Activated CD4-positive, alpha-beta T cell treated with anti-CD3 and anti-CD28 coated beads, Interleukin-2, amount 50 U/mL, for 24 hours (primary cell): ENCODE measurements at places on chromosomes 3 and 15.
A peak's percentile ranks its signal among the peaks of the same experiment; 100 is the strongest.

DNA sequence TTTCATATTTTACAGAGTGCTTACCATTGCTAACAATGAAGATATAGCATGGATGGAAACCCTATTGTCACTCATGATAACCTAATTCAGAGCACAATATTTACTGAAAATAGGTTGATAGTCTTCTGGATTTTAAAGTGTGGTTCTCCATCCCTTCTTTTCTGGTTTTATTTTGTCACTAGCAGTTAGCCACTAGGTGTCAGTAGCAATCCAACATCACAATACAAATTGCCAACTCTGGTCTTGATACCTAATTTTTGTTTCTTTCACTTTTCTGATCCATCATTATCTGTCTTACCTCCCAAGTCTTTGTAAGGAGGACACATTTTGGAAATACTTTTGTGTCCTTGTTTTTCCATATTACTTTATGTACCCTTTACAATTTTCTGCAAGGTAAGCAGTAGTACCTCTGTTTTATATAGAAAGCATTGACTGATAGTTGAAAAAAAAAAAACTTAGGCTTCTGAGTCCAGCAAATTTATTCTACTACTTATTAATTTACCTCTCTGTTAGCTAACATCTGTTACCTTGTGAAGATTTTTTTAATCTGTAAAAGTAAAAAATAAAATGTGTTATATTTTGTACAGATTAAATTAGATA is 28.3 kb upstream of the CRYBG3 start:
- peak; percentile 20 for DNase-seq

DNA sequence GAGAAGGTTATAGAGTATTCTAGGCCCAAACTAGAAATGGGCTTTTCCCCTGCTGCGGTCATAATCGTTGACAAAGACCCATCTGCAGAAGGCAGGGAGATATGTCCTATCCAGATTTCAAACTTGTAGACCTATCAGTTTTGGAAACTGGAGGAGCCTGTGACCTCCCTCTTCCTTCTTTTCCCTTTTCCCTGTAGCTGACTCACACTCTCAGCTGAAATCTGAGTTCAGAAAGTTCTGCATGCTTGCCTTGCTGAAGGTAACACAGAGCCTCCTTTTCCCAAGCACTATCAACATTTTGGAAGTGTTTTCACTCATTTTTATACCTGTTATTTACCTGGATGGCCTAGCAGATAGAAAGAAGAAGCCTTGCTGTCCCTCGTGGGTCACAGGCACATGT is 59.1 kb upstream of the PSMD6 start:
- no peak for DNase-seq

- DNase-seq, result no peak
These were observed 165.0 kb upstream of the CTDSPL start for GRCh38 chr3:37696661-37697060.

DNA sequence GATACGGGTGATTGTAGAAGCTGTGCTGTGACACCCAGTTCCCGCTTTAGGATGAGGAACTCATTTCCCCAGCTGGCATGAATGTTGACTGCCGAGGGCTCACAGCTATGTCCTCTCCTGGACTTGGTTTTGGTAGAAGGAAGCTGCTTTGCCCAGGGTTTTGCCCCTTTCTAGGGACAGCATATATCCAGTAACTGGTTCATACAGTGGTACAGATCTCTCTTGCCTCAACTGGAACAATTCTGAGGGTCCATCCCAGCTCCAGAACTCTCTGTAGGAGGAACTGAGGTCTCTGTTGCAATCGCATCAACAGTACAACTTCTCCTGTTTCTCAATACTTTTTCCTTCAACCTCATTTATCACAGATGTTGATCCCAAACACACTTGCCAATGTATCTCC is 54.5 kb upstream of the FNDC3B start:
- DNase-seq, result no peak

- DNase-seq, result no peak
These were observed 63.8 kb upstream of the XCR1 start for GRCh38 chr3:46091046-46091445.

- DNase-seq, result no peak
These were observed 99.5 kb downstream of the SQOR start for GRCh38 chr15:45734260-45734711.

DNA sequence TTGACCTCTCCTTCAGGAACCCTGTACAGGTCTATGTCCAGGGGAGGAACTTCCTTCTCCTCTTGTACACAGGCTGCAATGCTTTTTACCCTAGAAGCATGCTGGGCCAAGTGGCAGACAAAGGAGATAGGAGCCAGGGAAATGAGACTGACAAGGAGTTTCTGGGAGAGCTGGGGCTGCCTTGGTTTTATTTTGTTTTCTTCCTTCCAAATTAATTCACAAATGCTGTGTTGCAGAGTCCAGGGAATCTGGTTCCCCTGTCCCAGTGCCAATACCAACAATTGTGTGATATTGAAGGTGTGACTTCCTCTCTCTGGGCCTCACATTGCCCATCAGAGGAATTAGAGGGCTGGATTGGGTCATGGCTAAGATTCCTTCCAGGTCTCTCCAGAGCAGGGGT is 224.8 kb upstream of the PPP2R3A start:
- DNase-seq, result no peak

- DNase-seq, result no peak
These were observed 3.6 kb downstream of the WWTR1 start for GRCh38 chr3:149654188-149654601.

DNA sequence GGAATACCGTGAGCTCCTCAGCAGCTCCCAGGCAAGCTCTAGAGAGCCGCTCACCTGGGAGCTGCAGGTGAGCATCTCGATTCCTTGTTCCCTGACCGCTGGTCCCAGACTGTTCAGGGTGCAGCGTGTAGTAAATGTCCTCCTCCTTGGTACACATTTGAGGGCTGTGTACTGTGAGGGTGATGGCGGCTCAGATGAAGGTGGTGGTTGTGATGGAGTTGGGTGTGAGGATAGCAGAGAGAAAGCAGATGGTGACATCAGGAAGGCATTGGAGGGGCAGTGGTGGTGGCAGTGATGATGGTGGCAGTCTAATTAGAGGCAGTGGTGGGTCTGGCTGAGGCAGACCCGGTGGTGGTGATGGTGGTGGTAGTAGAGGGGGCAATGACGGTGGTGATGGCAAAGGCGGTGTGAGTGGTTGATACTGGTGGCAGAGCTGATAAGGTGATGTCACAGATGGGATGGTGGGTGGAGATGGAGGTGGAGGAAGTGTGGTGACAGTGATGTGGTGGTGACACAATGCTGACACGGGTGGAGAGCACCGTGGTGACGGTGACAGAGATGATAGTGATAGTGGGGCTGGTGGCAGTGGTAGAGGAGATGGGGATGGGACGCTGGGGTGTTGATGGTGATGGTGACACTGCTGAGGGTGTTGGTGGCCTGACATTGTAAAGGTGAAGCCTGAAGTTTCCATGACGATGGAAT is at the start of gene DNAJB8:
Gene DNAJB8 (minus strand): TSS at position 51 of the 702 bp plus-strand sequence. CDS start 3,645 bp downstream, outside the sequence.
- no peak for DNase-seq

- no peak for DNase-seq
These were observed 256.8 kb upstream of the RARB start for GRCh38 chr3:25171118-25171807.

- no peak for DNase-seq
These were observed 30.1 kb upstream of the ADAMTS7 start for GRCh38 chr15:78841376-78841706.

- no peak for DNase-seq
These were observed 140.9 kb downstream of the FOXP1 start for GRCh38 chr3:71442652-71443042.

DNA sequence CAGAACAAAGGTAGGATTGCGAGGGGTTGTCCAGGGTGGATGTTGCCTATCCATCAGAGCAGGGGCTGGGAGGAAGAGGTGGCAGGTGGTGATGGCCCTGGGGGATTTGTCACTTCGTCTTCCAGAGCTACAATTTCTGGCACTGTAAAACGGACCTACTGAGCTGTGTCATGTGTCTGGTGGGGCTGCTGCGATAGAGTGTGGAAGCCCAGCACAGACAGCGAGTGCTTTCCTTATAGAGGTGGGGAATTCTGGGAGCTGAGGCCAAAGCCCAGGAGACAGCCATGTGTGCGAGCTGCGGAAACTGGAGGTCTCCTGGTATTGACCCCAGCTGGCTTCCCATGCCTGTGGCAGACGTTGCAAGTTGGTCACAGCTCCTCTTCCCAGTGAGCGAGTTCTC is 61.2 kb upstream of the SEC22A start:
- no peak for DNase-seq

DNA sequence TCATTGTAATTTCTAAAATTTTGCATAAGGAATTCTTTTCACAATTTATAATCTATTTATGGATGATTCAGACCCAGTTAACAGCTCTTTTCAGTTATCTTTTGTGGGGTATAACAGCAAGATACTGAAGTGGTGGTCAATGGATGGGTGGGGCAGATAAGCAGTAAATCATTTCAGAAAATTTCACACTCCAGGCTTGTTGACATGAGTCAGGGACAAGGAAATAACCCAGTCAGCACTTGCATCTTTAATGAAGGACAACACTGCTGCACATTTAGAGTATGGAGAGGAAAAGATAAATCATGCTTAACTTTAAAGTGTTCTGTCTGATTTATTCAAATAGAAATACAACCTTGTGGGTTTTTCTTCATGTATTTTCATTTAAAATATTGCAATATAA is 181.6 kb downstream of the ROBO1 start:
- DNase-seq, result no peak

DNA sequence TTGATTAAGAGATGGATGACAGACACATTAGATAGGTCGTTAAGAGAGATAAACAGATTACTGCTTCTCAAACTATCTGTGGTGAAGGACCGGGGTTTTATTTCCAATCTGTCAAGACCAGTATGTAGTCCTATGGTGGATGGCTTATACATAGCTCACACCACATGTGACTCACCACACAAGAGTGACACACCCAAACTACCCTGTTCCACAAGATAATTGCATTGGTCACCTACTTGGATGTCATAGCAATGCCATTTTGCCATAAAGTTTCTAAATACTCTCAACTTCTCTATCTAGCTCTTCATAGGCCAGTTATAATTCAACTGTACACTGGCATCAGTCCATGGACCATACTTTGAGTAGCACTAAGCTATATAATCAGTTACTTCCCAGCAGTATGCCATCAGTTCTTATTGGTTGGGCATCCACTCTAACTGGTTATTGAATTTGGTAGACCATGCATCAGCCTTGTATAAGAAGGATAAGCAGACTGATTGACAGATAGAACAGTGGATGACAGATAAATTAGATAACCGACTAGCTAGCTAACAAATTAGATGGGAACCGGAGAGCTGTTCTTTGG is 11.6 kb downstream of the WWTR1 start:
- no peak for DNase-seq

- no peak for DNase-seq
These were observed 346.8 kb downstream of the CNTN3 start for GRCh38 chr3:74267588-74268184.

DNA sequence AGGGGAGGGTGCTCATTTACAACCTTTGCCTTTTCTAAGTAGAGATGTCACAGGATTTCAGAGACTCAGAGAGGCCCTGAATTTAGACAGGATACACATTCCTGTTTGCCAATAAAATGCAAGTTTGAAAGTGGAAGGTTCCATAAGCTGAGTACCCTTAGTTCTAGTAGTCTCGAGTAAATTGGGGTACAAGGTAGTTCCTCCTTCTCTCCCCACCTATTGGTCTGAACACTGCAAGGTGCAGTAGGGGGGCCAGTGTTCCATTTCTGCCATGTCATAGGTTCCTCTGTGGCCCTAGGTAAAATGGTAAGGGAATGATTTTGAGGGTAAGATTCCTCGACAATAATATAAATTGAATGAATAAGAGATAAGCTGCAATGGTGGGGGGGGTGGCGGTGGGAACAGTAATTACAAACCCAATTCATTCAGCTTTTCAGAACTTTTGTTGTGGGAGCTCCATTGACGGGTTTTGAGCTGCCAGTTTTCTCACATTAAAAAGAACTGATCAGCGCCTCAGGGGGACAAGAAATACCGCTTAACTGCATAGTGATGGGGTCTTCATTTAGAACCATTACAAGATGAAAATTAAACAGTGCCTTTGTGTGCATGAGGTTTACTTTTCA is 5.9 kb downstream of the SOX2 start:
- DNase-seq, result no peak

GRCh38 chr15:68000754-68001153 is 53.4 kb upstream of the PIAS1 start:
- DNase-seq, result no peak

GRCh38 chr3:5011555-5012256 is 32.5 kb downstream of the BHLHE40 start:
- no peak for DNase-seq

GRCh38 chr3:51904034-51904823 is 1.1 kb upstream of the IQCF1 start:
- DNase-seq, result no peak

- no peak for DNase-seq
These were observed 28.7 kb downstream of the ATRIP start for GRCh38 chr3:48475188-48475587.

DNA sequence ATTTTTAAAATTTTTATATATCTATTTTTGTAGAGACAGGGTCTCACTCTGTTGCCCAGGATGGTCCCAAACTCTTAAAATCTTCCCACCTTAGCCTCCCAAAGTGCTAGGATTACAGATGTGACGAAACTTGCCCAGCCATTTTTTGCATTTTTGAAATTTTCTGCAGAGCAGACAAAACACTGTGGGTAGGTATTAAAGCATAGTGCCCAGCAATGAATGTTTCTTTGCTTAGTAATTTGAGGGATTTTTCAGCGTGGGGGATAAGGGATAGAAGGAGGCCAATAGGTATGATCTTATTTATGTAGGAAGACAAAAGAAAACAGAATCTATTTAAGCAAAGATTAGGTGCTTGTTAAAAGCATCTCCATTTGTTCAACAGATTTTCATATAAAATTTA is 446.8 kb upstream of the DPH6 start:
- DNase-seq, result no peak

GRCh38 chr15:48177766-48178647 is at the start of gene MYEF2:
TSS of gene MYEF2 (minus strand) at chr15:48178295. CDS start at chr15:48178237, 58 bp downstream.
- peak; percentile 37 for DNase-seq

GRCh38 chr3:82587174-82587573 is 825.7 kb upstream of the GBE1 start:
- DNase-seq, result no peak

- no peak for DNase-seq
These were observed 516.8 kb upstream of the PROK2 start for GRCh38 chr3:72301779-72302178.

GRCh38 chr15:99478977-99479376 is 86.8 kb upstream of the MEF2A start:
- DNase-seq, result no peak

DNA sequence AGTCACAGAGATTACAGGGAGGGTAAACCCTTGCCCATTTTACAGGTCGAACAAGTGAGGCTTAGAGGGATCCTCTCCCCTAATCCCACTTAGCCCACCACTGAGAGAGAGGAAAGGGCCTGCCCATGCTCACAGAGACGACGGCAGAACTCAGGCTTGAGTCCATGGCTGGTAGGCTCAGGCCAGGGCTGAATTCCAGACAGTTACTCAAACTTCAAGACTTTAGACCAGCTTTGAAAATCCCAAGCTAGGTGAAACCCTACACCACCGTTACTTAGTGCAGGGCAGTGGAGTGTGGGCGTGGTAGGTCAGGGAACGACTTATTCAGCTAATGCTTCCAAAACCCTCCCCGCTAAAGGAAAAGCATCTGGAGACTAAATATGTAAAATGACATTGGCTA is 16.4 kb downstream of the GRIP2 start:
- no peak for DNase-seq

- DNase-seq, result no peak
These were observed 36.5 kb downstream of the SRPRB start for GRCh38 chr3:133842158-133842557.
